ENCODE measurements at places on chromosomes 4 and X.

DNA sequence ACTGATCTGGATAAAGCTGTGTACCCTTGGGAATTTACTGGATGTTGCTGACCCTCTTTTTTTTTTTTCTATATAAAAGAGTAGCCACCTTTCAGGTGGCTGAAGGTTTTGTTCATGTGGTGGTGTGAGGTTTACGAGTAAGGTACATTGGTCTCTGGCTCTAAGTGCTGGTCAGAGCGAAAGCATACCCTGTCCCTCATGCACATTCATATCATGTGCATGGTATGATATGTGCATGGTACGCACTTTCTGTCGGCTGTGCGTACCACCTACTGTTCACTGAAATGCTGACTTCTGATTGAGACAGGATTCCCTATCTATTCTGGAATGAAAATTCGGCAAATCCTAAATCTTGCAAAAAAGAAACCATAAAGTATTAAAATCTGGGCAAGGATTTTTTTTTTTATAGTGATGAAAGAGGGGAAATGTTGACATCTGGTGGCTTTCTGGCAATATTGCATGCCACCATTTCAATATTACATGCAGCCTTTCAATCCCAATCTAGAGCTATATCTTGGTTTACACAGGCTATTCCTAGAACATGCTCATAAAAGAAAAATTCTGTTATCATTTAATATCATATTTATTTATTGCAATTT, 32.8 kb downstream of the FAM149A start:
- peak overlapping the region; percentile 37 for H3K4me3 ChIP-seq
- no peaks in the 10 kb centered on the region for H3K36me3 ChIP-seq
- H3K27ac ChIP-seq, result no peak overlapping the region
- H3K27me3 ChIP-seq, result no peaks in the 10 kb centered on the region
- H3K4me1 ChIP-seq, result peaks cover 19% of the 10 kb centered on the region

GRCh38 chr4:86600007-86600653, 6.0 kb downstream of the PTPN13 start:
- H3K4me1 ChIP-seq, result 0 out of 2 replicates have a peak, but pooled peaks cover 4% of the 10 kb centered on the region
- H3K27me3 ChIP-seq, result no peaks in the 10 kb centered on the region
- H3K36me3 ChIP-seq, result no peaks in the 10 kb centered on the region
- no peak overlapping the region for H3K4me3 ChIP-seq

GRCh38 chr4:884259-884658, 47.9 kb downstream of the GAK start:
- H3K4me3 ChIP-seq, result no peak overlapping the region
- DNase-seq, result no peak
- no peaks in the 10 kb centered on the region for H3K4me1 ChIP-seq
- H3K36me3 ChIP-seq, result no peaks in the 10 kb centered on the region
- no peaks in the 10 kb centered on the region for H3K27me3 ChIP-seq

DNA sequence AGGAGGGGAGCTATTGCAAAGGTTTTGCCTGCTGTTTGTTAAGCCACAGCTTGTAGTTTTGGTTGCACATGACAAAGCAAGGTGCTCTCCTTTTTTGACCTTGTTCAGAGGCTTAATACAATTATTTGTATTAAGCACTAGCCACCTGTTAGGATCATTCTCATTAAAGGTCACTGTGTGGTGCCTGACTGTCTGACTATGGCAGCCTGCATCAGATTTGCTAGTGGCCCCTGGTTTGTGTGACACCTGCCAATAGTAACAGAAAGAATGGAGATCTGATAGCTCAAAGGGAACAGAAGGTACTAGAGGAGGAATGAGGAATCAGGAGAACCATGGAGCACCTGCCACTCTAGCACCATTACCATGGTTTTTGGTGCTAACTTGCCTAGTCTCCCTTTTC, 102.5 kb downstream of the POLA1 start:
- H3K4me1 ChIP-seq, result 0 out of 2 replicates have a peak, but pooled peaks cover 8% of the 10 kb centered on the region
- no peaks in the 10 kb centered on the region for H3K27me3 ChIP-seq
- H3K27ac ChIP-seq, result no peak overlapping the region
- no peaks in the 10 kb centered on the region for H3K36me3 ChIP-seq
- no peak overlapping the region for H3K4me3 ChIP-seq

- no peaks in the 10 kb centered on the region for H3K36me3 ChIP-seq
- DNase-seq, result no peak
- H3K4me1 ChIP-seq, result peaks cover 29% of the 10 kb centered on the region
- no peaks in the 10 kb centered on the region for H3K27me3 ChIP-seq
Measured at GRCh38 chr4:139300431-139301112, 733 bp upstream of the NAA15 start.

DNA sequence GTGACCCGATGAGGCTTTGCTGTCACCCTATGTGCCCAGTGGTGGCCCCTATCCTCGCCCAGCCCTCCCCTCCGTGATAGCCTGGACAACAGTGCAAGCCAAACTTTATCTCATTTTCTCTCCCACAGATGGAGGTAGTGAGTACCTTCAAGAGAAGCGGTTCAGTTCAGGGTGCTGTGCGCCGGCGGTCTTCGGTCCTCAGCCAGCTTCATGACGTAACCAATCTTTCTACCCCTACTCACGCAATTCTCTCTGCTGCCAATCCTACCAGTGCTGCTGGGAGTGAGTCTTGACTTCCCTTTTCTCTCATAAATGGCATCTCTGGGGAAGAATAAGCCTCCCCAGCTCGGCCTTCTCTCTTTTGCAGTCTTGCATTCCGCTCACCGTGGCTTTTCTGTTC, 29.5 kb downstream of the CCNQ start:
- peaks cover 16% of the 10 kb centered on the region for H3K27me3 ChIP-seq
- no peak overlapping the region for H3K27ac ChIP-seq
- no peaks in the 10 kb centered on the region for H3K36me3 ChIP-seq
- H3K4me3 ChIP-seq, result no peak overlapping the region
- DNase-seq, result no peak

- H3K27me3 ChIP-seq, result no peaks in the 10 kb centered on the region
- no peaks in the 10 kb centered on the region for H3K4me1 ChIP-seq
- no peak overlapping the region for H3K27ac ChIP-seq
- no peak overlapping the region for H3K4me3 ChIP-seq
- no peaks in the 10 kb centered on the region for H3K36me3 ChIP-seq
Measured at GRCh38 chr4:184064877-184065276, 152.8 kb downstream of the ENPP6 start.

GRCh38 chrX:104953251-104953650, 267.2 kb downstream of the TEX13A start:
- H3K4me3 ChIP-seq, result no peak overlapping the region
- DNase-seq, result no peak
- no peaks in the 10 kb centered on the region for H3K4me1 ChIP-seq
- H3K27ac ChIP-seq, result no peak overlapping the region
- H3K27me3 ChIP-seq, result no peaks in the 10 kb centered on the region

DNA sequence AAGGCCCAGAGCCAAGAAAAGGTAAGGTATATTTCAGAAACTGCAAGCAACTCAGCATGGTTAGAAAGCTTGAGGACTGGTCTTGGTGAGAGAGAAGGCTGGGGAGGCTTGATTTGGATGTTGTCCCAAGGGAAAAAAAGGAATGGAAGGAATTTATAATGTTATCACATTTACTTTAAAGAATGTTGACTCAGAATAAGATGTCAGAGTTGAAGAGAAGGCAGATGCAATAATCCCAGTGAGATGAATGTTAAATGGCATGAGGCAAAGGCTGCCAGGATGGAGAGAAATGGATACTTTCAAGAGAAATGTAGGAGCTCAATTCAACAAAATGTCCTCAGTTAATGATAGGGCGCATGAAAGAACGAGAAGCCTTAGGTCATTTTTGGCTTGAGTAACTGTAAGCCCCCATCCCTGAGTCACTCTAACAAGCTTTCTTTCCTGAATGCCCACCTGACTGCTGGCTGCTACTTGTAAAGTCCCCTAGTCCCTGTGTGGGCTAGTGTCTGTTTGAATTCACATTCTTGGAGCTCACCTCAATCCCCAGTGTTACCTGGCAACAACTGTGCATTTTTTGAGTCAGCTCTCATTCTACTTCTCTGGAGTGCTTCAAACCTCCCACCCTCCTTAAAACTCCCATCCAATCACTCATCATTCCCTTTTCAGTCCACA, 103.0 kb upstream of the TAPT1 start:
- no peaks in the 10 kb centered on the region for H3K4me1 ChIP-seq
- no peak for DNase-seq
- no peaks in the 10 kb centered on the region for H3K36me3 ChIP-seq
- H3K4me3 ChIP-seq, result no peak overlapping the region
- no peak overlapping the region for H3K27ac ChIP-seq

DNA sequence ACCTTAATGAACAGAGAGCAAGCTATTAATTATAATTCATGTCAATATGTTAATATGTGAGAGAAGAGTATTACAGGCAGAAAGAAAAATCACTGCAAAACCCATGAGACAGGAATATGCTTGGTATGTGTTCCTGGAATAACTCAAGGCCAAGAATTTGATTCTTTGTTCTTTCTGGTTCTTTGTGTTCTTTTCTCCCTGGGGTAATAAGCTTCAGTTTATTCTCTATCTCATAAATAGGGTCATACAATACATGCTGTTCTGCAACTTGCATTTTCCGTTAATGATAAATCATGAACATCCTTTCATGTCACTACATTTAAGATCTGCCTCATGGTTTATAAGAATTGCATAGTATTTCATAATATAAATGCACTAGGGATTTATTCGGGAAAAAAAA, 16.8 kb upstream of the THOC2 start:
- H3K27me3 ChIP-seq, result no peaks in the 10 kb centered on the region
- no peaks in the 10 kb centered on the region for H3K4me1 ChIP-seq
- H3K36me3 ChIP-seq, result no peaks in the 10 kb centered on the region
- H3K4me3 ChIP-seq, result no peak overlapping the region

GRCh38 chrX:42975906-42976305, 197.9 kb upstream of the PPP1R2C start:
- no peak overlapping the region for H3K27ac ChIP-seq
- H3K27me3 ChIP-seq, result no peaks in the 10 kb centered on the region
- H3K36me3 ChIP-seq, result no peaks in the 10 kb centered on the region
- H3K4me3 ChIP-seq, result no peak overlapping the region

GRCh38 chrX:1686642-1687041, 71.8 kb downstream of the ASMT start:
- no peak for DNase-seq
- no peaks in the 10 kb centered on the region for H3K36me3 ChIP-seq
- H3K27me3 ChIP-seq, result no peaks in the 10 kb centered on the region
- no peak overlapping the region for H3K4me3 ChIP-seq
- H3K27ac ChIP-seq, result no peak overlapping the region
- no peaks in the 10 kb centered on the region for H3K4me1 ChIP-seq

DNA sequence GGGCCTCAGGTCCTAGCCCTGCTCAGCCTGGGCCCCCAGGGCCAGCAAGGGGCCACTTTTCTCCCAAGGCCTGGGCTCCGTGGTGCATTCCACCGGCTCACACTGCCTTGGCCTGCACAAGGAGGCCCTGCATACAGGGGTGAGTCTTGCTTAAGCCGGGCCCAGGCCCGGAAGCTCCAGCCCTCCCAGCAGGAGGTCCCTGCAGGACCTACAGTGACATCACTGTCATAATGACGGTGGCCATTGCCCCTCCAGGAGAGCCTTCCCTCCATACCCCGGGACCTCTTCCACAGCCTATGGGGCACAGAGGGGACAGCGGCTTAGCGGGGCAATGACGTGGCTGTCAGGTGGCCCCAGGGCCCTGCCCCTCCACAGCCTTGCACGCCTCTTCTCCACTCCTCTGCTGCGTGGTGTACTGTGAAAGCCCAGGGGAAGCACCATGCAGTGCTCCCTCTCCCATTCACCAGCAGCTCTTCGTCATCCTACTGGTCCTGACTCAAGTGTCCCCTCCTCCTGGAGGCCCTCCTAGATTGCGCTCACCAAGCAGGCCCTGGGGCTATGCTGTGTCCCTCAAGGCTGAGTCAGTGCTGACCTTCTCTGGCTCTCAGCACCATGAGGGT, 32.3 kb upstream of the AFAP1 start:
- H3K4me3 ChIP-seq, result no peak overlapping the region
- no peak overlapping the region for H3K27ac ChIP-seq
- H3K27me3 ChIP-seq, result peaks cover 68% of the 10 kb centered on the region
- no peaks in the 10 kb centered on the region for H3K36me3 ChIP-seq
- H3K4me1 ChIP-seq, result no peaks in the 10 kb centered on the region

- peaks cover 47% of the 10 kb centered on the region for H3K4me1 ChIP-seq
- peak; percentile 34 for DNase-seq
- H3K4me3 ChIP-seq, result no peak overlapping the region
- no peaks in the 10 kb centered on the region for H3K36me3 ChIP-seq
Measured at GRCh38 chr4:18209448-18209847, 187.9 kb upstream of the LCORL start.

GRCh38 chrX:153769158-153769864, 5.3 kb downstream of the PLXNB3 start:
- H3K4me3 ChIP-seq, result no peak overlapping the region
- peaks cover 25% of the 10 kb centered on the region for H3K27me3 ChIP-seq
- no peaks in the 10 kb centered on the region for H3K36me3 ChIP-seq
- no peak for DNase-seq
- no peak overlapping the region for H3K27ac ChIP-seq
- no peaks in the 10 kb centered on the region for H3K4me1 ChIP-seq

- no peaks in the 10 kb centered on the region for H3K4me1 ChIP-seq
- H3K4me3 ChIP-seq, result no peak overlapping the region
- no peak for DNase-seq
- no peak overlapping the region for H3K27ac ChIP-seq
Measured at GRCh38 chrX:19532709-19533108, 17.4 kb upstream of the MAP3K15 start.

DNA sequence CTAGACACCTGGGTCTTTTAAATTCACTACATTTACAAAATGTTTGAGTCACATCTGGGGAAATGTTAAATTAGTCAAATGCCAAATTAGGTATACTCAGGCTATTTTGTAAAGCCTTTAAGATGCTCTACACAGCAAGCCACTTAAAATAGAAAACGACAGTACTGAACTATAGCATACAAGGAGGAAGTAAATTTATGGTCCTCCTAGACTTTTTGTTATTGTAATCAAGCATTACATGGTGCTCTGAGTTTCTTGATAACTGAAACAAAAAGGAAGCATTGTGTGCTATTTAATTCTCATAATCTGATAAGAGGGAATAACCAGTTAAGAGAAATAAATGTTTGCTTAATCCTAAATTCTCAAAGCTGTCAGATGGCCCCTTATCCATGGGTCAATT, 46.2 kb downstream of the SLC9A7 start:
- no peaks in the 10 kb centered on the region for H3K27me3 ChIP-seq
- no peak for DNase-seq
- H3K36me3 ChIP-seq, result no peaks in the 10 kb centered on the region

- H3K27me3 ChIP-seq, result no peaks in the 10 kb centered on the region
- H3K4me3 ChIP-seq, result no peak overlapping the region
- H3K36me3 ChIP-seq, result no peaks in the 10 kb centered on the region
- DNase-seq, result no peak
- no peaks in the 10 kb centered on the region for H3K4me1 ChIP-seq
Measured at GRCh38 chr4:165312506-165312905, 15.0 kb upstream of the MSMO1 start.

GRCh38 chr4:94408549-94409374, 43.0 kb upstream of the PDLIM5 start:
- no peaks in the 10 kb centered on the region for H3K27me3 ChIP-seq
- no peaks in the 10 kb centered on the region for H3K36me3 ChIP-seq
- DNase-seq, result no peak
- no peak overlapping the region for H3K4me3 ChIP-seq
- H3K4me1 ChIP-seq, result no peaks in the 10 kb centered on the region
- H3K27ac ChIP-seq, result no peak overlapping the region

- H3K36me3 ChIP-seq, result 0 out of 2 replicates have a peak, but pooled peaks cover 9% of the 10 kb centered on the region
- no peaks in the 10 kb centered on the region for H3K4me1 ChIP-seq
- no peak for DNase-seq
- H3K27me3 ChIP-seq, result no peaks in the 10 kb centered on the region
Measured at GRCh38 chr4:186693159-186693815, 30.4 kb downstream of the FAT1 start.
